ENCODE measurements at places on chromosomes 2 and 18.
A peak's percentile ranks its signal among the peaks of the same experiment; 100 is the strongest.

GRCh38 chr2:238875101-238875470, 27.2 kb downstream of the TWIST2 start:
- no peak for DNase-seq

- no peak for DNase-seq
Observed at GRCh38 chr18:42018831-42019230, 63.8 kb downstream of the PIK3C3 start.

DNA sequence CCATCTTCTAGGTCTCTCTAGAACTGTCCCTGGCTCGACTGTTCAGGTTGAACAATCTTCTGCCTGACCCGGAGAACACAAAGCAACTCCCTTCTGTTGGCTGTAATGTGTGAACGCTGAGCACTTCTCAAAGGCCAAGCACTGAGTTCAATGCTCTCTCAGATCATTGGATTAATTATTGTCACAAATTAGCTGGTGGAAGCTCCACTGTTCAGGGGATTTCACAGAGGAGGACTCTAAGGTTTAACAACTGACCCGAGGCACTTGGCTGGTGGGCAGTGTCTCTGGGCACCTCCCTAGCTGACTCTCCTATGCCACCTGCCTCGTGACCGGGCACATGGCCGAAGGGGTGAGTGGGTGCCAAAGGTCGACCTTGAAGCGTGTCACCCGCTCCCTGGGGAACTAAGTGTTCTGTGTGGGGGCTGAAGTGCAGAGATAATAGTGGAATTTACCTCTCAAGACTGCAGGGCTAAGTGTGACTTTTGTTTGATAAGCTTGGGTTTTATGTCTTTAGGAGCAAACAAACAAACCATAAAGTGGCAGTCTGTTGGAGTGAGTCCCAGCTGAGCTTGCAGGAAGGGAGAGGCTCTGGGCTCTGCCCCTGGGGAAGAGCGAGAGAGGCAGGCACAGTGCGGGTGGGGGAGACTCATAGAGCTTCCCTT, 64.8 kb downstream of the BCL2L11 start:
- no peak for DNase-seq

DNA sequence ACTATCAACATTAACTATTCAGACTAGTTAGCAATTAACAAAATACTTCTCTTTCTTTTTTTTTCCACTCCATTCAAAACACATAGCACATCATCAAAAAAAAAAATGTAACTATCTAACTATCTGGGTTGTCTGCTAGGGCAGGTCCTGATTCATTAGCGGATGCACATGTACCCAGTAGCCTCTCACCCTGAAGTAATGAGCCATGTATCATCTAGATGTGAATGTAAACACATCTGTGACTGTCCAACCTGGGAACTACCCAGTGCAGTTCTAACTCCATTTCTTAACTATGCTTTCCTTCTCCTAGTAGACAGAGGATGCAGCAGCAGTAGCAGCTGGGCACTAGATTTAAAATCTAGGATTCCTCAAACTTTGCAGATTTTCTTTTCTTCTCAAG, 183.1 kb upstream of the PIK3C3 start:
- no peak for DNase-seq

- no peak for DNase-seq
Observed at GRCh38 chr18:45774065-45774521, 50.1 kb downstream of the SLC14A1 start.

DNA sequence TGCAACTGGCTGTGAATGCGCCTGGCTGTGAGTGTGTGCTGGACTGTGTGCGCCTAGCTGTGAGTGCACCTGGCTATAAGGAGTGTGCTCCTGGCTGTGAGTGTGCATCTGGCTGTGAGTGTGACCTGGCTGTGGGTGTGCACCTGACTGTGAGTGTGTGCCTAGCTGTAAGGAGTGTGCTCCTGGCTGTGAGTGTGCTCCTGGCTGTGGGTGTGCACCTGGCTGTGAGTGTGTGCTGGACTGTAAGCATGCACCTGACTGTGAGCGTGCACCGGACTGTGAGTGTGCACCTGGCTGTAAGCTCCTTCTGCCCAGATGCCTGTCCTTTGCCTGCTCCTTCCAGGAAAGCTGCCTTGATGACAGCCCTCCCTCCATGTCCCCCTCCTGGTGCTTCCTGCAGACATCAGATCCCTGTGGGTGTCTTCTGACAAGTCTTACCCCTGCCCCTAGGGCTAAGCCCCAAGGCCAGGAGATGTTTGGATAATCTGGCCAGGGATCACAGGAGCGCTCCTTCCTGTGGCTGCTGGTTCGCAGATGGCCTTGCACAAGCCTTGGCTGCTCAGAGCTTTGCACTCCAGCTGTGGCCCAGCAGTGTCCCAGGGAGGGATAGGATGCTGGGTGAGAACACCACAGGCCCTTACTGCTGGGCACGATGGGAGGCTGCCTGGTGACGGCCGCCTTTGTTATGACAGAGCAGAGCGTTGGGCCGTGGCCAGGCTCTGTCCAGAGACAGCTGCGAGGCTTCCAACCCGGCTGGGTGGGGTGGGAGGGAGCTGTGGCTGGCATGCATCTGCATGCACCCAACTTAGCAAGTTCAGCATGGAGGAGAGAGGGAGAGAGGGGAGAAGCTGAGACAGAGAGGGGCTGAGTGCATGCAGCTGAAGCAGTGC, 89.9 kb downstream of the GLI2 start:
- no peak for DNase-seq

DNA sequence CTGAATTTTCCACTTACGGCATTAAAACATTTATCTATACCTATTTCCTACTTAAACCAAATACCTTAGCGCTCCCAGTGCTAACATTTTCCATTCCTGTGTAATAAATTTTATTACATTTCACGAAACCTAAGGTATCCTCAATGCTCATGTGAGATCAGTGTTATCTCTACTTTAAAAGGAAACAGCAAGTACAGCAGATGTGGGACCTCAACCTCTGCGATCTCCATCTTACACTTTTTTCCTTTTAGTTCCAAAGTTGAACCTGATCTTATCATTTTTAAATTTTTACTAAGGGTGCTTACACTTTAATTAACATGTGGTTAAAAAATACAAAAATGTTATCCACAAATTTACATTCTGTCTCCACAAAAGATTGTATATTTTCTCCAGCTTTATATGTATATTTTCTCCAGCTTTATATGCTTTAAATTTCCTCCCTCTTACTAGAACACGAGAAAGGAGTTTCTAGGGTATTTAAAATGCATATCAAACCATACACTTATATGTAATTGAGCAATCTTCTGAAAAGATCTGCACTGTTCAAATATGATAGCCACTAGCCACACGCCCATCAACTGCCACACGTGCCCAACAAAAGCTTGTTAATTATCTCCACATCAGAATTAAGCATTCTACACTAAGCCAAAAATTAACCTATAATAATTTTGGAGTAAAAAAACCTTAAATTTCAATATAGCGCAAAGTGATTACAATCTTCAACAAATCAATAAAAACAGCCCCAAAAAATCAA, 38.1 kb downstream of the MBOAT2 start:
- no peak for DNase-seq

DNA sequence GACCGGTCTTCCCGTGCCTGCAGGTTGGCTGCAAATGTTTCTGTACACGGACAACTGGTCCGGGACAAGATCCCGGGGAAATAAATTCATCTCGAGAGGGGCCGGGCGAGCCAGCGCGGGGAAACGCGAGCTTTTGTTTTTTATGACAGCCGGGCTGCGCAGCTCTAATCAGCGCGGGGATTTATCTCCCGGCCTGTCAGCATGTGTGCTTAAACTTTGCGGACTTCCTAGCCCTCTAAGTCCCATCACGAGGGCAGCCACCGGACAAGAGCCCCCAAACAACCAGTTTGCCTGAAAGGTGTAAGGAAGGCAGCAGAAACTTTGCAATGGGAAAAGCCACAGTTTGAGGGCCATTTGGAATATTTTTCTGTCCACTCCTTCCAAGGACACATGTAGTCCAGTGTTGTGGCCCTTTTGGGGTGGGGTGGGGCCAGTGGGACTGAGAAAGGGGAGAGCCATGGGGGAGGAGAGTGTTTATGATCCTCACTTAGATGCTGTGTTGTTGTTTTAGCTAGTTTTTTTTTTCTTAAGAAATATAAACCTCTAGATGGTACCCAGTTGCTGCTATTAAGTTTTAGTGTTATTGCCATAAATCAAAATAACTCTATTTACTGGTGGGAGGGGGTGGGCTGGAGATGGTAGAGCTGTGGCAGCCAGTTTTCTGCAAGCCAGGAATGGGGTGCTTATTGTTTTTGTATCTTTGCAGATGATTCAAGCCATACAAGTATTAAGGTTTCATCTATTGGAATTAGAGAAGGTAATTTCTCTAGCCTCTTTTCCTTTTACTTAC, 6.0 kb downstream of the MEIS1 start:
- DNase-seq, result no peak

DNA sequence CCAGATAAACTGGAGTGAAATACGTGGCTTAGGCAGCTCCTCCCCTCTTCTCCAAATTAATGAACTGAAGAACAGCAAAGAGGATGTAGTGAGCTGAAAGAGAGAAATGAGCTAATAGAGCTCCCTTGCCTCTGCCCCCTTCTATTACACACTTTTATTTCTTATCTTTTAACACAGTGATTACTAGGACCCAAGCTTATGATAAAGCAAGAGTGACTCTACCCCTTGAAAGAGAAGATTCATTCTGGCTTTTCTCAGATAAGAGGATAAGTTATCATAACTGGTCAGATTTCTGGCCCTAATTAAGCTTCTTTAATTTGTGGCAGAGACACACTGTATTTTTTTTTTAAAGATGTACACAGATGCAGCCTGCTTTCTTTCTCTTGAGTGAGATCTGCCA, 102.2 kb downstream of the MSTN start:
- DNase-seq, result no peak

GRCh38 chr2:174247474-174248186, 702 bp downstream of the OLA1 start:
- DNase-seq, result peak; percentile 1

- DNase-seq, result no peak
Observed at GRCh38 chr18:9365406-9365805, 30.8 kb downstream of the TWSG1 start.

GRCh38 chr2:217326238-217327022, 466.6 kb upstream of the TNP1 start:
- DNase-seq, result no peak
